ENCODE measurements at places on chromosomes 6 and 20. TPM values are rescaled to one million over a fixed set of nuclear protein-coding genes. Genes with fewer than 3 reads are reported as not detected.

DNA sequence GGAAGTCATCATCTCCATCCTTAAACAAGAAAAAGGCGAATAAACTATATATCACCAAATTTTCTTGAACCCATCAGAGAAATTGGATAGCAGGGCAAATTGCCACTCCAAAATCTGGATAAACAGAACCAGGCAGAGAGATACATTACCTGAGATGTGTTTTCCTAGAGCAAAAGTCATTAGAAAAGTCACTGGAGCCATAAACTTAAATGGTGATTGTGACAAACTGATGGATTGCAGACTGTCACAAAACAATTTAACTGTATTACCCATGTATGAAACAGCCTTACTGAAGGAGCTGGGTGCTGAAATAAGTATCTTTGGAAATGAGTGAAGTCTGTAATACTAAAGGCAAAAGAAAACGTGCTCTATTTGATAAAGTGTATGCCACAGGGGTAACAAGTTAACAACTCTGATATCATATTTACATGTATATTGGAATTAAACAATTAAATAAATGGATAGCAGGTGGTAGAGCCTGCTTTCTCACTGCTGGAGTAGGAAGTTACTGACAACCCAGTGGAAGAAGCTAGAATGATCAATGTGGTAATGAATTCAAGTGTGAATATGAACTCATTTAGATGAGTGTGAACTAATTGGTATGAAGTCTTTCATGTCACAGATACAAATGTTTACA lies 186.9 kb downstream of the LMBRD1 start:
- DNase-seq = no peak

DNA sequence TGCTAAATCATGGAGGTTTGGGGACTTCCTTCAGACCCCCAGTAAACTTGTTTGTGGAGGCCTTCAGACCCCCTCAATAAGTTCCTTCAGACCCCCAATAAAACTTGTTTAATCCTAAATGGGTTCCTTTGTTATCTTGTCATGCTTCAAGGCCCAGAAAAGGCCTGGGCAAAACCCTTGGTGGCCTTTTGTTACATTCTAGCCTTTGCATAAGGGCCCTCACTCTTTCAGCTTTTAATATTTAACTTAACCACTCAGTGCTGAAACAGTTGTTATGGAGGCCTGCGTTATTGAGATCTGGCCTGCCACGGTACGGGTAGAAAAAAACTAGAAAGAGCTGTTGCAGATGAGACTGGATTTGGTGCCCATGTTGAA lies 4.3 kb upstream of the DYNLRB1 start:
- DNase-seq = no peak

- no peak for DNase-seq
These were observed 23.7 kb downstream of the PLCB1 start for GRCh38 chr20:8155812-8156211.

- no peak for DNase-seq
These were observed 151.2 kb downstream of the PDE10A start for GRCh38 chr6:165511807-165512206.

DNA sequence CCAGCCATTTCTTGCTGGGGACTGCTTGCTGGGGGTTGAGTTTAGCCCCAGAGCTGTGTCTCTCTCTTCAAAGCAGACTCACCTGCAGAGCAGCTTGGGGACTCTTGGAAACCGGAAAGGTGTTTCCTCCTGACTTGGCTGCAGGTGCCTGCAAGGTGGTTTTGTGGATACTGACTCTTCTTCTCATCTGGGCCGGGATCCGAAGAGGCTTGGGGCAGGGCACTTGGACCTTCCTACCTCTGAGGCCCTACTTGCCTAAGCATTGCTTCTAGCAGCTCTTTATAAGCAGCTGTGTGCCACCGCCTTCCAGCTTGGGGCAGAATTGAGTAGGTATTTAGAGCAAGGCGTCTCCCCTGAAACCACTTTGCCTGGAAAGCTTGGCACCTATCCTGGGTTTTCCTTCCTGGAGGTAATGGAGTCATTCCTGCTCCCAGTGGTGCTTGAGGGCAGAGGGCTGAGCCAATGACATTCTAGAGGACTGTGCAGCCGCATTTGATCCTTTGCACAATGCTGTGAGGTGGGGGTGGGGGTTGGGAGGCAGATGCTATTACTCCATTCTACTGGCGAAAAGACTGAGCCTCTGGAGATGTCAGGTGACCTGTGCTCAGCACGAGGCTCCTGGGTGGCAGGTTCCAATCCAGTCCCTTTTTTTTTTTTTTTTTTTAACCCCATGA lies 3.4 kb upstream of the CTSZ start:
- DNase-seq = peak; percentile 49

- peak; percentile 46 for DNase-seq
These were observed 104.8 kb downstream of the CDH26 start for GRCh38 chr20:60063048-60063451.

- no peak for DNase-seq
These were observed 17.6 kb downstream of the NOL4L start for GRCh38 chr20:32567384-32568178.

DNA sequence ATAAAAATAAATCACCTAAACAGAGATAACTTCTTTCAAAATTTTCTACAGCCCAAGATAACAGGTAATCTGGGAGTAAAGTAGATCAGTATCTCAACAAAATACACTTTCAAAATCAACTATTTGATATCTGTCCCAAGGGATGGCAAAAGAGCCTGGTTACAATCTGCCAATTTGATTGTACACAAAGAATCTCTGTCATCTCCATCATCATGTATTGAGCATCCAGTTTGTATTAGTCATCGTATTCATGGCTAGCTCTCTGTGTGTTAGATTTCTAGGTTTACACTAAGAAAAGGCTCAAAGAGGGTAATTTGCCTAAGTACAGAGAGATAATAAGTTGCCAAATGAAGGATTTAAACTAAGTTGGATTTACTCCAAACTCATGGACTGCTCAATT lies 329.0 kb upstream of the NRSN1 start:
- DNase-seq = no peak

DNA sequence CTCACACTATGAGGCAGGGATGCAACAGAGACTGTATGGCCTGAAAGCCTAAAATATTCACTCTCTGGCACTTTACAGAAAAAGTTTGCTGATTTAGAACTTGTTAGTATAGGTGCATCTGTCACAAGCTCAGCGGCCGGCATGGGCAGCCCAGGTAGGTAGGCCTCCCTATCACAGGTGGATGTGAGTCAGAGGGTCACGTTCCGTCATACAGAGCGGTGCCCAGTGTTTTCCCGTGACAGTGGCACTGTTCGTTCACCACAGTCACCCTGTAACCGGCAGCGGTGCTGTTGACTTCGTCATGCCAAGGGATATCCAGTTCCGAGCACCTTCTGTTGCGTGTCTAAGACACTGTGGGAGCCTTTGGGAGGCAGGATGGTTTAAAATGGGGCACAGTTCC lies 32.9 kb upstream of the PXDC1 start:
- no peak for DNase-seq

- no peak for DNase-seq
These were observed 8.8 kb upstream of the GJA1 start for GRCh38 chr6:121426686-121427085.

DNA sequence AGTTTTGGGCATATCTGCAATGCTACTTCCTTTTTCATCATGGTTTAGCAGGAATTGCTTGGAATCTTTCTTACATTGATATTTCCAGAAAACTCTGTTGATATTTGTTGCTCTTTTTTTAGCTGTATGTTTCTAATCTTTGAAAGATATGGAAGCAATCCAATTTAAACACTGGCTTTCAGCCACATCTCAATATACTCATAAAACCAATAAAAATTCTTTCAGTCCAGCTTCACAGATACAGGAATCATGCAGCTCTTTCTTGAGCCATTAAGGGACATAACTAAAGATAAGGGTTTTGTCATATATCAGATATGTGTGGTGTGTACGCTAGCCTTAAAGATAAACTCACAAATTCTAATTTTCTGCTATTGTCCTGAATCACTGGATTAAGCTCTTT lies 47.4 kb downstream of the PKIB start:
- DNase-seq = no peak

DNA sequence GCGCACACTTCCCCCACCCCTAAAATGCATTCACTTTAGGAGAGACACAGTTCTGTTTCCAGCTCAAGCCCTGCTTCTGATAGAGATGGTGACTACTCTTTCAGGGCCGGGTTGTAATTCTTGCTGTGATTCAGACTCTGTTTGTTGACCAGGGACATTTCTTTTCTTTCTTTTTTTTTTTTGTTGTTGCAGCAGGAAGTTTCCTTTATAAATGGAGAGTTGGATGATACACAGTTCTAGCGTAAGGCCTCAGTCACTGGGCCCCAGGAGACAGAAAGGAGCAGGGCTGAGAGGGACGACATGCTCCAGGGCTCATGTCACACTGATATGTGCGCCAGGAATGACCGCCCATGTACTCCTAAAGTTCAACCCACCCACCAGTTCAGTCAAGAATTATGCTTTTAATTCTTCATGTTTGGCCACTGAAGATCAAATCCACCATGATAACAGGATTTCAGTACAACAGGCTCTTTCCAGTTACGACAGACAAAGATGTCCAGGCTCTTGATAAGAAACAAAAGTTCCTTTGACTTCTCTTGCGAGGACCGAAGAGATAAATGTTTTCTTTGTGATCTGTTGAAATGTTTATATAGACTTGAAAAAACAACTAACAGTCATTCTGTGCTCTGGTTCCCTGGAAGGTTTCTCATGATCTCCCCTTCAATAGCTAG lies 142.5 kb downstream of the CD164 start:
- DNase-seq = no peak

- DNase-seq = no peak
These were observed 618.4 kb downstream of the MMUT start for GRCh38 chr6:48844696-48845095.

DNA sequence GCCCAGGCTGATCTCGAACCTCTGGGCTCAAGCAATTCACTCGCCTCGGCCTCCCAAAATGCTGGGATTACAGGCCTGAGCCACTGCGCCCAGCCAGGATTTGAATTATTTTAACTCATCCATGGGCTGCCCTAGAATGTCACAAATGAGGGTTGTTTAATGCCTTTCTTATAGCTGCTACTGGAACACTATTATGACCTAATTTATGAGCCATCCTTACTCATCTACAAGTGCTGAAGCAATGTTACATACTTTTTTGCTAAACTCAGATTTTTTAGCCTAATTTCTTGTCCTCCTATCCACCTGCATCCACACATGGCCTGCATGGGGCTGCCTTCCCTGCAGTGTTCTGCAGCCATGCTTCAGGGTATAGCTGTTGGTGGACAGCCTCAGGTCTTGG lies 59.9 kb downstream of the RTN4IP1 start:
- no peak for DNase-seq

- DNase-seq = no peak
These were observed 101.4 kb downstream of the CDH4 start for GRCh38 chr20:61353261-61354000.

DNA sequence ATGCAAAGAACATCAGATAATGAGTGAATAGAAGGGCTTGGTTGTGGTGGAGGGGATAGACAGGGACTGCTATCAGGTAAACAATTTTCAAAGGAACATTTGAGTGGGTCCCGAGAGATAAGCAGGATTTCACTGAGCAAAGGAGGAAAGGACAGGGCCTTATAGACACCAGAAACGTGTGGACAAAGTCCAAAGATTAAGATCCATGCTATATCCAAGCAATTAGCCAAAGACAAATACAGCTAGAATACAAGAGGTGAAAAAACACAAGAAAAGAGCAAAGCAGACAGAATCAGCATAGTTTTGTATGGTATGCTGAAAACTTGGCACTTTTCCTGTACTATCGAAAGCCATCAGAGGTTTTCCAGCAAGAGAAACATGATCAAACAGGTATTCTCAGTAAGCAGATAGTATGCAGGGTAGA lies 59.8 kb downstream of the CDK19 start:
- no peak for DNase-seq

DNA sequence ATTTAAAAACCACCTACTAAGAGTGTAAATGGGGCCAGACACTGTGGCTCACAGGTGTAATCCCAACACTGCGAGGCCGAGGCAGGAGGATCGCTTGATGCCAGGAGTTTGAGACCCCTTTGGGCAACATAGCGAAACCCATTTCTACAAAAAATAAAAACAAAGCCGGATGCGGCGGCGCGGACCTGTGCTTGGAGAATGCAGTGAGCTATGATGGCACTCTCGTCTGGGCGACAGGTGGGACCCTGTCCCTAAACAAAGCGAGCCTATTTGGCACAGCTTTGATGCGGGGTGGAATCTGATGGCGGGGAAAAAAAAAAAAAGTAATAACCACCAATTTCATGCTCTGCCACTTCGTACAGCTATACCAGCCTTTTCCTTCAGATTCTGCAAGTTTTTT lies 1.1 kb downstream of the TCP1 start:
- DNase-seq = no peak

- no peak for DNase-seq
These were observed 48.5 kb downstream of the FNDC1 start for GRCh38 chr6:159217595-159218275.

DNA sequence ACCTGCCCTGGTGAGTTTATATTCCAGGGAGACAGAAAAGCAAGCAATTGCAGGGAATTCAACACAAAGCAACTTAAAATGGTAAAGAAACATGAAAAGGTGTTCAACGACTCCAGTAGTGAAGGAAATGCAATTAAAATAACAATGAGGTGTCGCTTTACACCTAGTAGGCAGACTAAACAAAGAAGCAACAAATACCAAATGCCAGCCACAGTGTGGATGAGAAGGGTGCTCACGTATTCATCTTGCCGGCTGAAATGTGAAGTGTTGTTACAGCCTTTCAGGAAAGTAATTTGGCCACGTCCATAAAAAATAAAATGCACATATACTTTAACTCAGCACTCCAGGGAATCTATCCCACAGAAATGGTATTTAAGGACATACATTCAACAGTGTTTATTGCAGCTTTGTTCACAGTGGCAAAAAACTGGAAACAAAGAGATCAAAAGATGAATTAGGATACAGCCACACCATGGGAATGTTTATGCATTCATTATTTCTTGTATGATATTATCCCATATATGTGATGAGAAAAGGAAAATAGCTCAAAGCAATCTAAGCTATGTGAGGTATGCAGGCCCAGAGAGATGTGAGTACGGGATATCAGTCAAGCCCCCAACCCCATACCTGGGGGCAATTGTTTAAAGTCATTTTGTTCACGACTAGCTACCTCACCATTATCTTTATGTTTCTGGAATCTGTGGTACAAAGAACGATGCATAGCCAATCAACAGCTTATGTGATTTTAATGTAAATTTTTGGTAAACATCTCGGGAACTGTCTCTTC lies 266.0 kb upstream of the SOX4 start:
- DNase-seq = no peak

DNA sequence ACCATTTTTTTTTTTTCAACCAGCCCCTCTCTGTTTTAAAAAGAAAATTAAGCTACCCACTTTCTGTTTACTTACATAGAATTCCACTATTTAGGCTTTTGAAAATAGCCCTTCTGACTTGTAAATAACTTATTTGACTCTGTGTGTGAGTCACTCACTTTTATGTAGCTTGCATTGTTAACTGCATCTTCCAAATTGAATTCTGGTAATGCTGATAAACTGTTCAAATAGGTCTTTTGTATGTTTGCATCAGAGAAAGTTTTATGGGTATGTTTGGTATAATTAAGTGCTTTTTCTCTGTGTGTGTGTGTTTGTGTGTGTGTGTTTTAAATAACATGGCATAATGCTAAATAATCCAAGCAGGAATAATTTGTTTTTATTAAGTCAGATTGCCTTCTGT lies 360.1 kb downstream of the PLCB1 start:
- DNase-seq = no peak

PAK5 gene
- 0.28 TPM for total RNA-seq

FOXQ1 gene
- not detected for total RNA-seq

GNAS gene
- 808 TPM for total RNA-seq

HIVEP1 gene
- total RNA-seq = 13.2 TPM

GPX5 gene
- not detected for total RNA-seq

COL21A1 gene
- total RNA-seq = 62.5 TPM

CLPSL2 gene
- total RNA-seq = not detected

FAM184A gene
- 5.4 TPM for total RNA-seq

RGS17 gene
- 0.41 TPM for total RNA-seq

KHDC1L gene
- not detected for total RNA-seq

SLA2 gene
- not detected for total RNA-seq
